ENCODE measurements at places on chromosomes 3 and 15. TPM values are rescaled to one million over a fixed set of nuclear protein-coding genes. Genes with fewer than 3 reads are reported as not detected.

Gene MELTF
- 143 TPM for total RNA-seq

- H3K27ac ChIP-seq: peak overlapping the region; percentile 86
- DNase-seq: peak; percentile 81
- no peaks in the 10 kb centered on the region for H3K27me3 ChIP-seq
- H3K4me3 ChIP-seq: peak overlapping the region; percentile 30
- H3K36me3 ChIP-seq: no peaks in the 10 kb centered on the region
Observed at GRCh38 chr15:85329561-85330422, 50.6 kb upstream of the AKAP13 start.

DNA sequence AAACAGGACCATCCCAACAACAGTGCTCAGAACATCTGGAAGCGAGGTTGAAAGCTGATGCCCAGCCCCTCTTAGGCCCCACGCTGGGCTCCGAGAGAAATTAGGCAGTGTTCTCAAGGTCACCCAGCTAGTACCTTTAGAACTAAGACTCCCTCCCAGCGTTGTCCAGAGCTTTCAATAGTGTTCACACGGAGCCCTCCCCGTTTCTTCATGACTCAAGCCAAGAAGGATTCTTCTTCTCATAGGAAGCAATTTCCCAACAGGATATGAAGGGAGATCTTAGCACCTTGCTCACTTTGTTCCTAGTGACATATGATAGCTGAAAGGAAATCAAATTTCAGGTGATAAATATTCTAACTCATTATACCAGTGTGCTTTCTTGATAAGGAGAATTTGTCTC lies 244.2 kb upstream of the ST8SIA2 start:
- H3K4me1 ChIP-seq: no peaks in the 10 kb centered on the region
- no peaks in the 10 kb centered on the region for H3K27me3 ChIP-seq
- no peaks in the 10 kb centered on the region for H3K36me3 ChIP-seq

Gene STAC
- total RNA-seq: not detected

Gene CFAP100
- not detected for total RNA-seq

DNA sequence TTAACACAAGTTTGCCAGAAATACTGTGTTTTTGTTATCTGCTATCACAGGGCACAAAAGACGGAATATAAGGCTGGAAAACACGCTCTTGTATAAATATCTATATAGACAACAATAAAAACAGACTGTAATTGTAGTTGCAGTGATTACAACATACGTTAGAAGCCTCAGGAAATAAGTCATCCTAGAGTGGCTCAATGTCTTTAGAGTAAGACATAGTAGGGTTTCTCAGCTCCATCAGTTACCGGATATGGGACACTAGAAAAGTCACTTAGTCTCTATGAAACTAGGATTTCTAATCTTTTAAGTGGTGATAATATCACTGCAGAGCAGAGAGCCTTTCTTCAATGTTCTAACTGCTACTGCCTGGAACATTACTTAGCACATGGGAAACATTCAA lies 208.8 kb downstream of the STAG1 start:
- H3K27me3 ChIP-seq: no peaks in the 10 kb centered on the region
- H3K4me3 ChIP-seq: no peak overlapping the region
- no peaks in the 10 kb centered on the region for H3K36me3 ChIP-seq
- no peak for DNase-seq
- H3K27ac ChIP-seq: no peak overlapping the region
